ENCODE measurements at places on chromosomes 7 and 10.
A peak's percentile ranks its signal among the peaks of the same experiment; 100 is the strongest.

DNA sequence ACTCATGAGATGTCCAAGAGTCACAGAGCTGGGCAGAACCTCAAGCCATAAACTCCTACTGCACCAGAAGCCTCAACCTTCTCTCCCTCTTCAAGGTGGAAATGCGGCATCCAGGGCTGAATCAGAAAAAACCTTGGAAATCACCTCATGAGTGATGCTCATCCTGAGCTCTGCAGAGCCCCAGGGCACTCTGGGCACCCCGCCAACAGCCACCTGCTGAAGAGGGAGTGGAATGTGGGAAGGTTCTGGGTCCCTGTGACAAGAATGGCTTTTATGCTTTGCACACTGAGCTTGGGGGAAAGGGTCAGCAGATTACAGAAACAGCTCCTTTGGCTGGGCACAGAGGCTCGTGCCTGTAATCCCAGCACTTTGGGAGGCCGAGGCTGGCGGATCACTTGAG is 18.8 kb downstream of the NUDT1 start:
- peak; percentile 25 for DNase-seq

- no peak for DNase-seq
Measured at GRCh38 chr10:88253128-88253527, 330.0 kb downstream of the RNLS start.

DNA sequence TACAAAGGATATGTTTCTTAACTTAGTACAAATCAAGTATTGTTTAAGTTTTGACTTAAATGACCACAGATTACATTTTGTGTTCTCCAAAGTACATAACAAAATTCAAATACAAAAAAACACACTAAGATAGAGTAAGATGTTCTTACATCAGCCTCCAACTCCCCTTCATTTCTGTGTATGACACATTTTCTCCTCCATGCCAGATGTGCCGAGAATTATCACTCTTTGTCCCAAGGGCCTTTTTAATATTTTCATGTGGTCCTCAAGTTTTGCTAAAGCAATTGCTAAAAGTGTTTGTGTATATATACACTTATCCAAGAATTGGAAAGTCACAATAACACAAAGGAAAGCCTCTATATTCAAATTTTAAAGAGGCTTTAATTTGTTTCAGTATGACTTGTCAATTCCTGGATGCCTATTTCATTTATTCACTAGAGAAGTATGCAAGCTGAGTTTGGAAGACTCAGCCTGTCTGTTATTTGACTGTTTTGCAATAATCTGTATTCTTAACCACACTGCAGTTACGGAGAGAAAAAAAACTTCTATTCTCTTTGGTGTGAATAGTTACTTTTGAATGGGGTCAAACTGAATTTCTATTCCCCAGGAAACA is 586.4 kb upstream of the SEMA3D start:
- DNase-seq = peak; percentile 52

DNA sequence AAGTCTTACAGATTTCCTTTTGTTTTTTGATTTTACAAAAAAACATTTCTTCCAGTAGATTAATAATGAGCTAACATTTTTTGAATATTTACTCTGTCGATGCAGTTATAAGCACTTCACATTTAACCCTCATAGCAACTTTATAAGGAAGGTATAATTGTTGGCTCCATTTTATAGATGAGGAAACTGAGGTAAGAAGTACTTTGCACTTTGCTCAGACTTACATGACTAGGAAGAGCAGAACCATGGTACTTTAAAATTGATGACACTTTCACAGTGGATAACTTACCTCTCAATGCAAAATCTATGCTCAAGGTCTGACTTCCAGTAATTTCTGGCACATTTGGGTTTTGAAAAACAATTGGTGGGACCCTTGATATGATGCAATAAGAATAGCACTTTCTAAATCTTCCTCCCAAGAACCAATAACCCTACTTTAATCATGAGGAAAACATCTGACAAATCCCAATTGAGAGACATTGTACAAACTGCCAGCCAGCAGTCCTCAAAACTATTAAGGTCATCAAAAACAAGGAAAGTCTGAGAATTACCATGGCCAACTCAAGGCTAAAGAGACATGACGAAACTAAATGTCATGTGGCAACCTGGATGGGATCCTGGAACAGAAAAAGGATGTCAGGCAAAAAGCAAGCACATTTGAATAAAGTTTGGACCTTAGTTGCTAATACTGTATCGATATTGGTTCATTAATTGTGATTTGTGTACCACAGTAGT is 72.6 kb downstream of the RALA start:
- no peak for DNase-seq

- no peak for DNase-seq
Measured at GRCh38 chr10:98525969-98526368, 79.2 kb upstream of the HPS1 start.

DNA sequence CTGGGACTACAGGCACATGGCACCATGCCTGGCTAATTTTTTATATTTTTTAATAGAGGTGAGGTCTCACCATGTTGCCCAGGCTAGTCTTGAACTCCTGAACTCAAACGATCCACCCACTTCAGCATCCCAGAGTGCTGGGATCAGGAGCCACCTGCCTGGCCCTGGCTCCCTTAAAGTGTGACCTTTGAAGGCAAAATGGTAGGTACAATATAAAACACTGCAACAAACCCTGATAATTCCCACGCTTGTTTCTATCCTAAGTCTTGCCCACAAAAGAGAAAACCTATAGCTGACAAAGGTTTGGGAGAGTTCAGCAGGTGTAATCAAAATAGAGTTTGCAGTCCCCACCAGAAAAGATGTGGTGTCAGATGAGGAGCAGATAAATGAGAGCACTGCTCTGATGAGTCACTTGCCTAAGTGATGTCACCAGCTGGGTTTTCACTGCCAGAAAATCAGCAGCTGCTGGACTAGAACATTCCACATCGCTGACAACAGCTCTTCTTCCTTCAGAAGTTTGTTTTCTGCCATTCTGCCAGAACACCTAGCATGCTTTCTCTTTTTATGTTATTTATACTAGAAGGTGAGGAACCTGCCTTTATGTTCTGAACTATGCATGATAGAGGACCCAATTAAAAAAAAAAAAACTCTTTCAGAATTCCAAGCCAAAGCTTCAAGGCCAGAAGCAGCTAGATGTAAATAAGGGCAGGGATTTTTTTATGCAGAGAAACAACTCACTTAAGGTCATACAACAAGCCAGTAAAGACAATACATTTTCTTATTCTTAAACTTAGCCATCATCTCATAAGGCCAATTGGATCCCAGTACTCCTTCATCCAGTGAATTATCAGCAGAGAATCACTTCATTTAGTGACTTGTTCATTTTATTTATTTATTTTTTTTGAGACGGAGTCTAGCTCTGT is 18.0 kb downstream of the PURB start:
- DNase-seq = peak; percentile 91

DNA sequence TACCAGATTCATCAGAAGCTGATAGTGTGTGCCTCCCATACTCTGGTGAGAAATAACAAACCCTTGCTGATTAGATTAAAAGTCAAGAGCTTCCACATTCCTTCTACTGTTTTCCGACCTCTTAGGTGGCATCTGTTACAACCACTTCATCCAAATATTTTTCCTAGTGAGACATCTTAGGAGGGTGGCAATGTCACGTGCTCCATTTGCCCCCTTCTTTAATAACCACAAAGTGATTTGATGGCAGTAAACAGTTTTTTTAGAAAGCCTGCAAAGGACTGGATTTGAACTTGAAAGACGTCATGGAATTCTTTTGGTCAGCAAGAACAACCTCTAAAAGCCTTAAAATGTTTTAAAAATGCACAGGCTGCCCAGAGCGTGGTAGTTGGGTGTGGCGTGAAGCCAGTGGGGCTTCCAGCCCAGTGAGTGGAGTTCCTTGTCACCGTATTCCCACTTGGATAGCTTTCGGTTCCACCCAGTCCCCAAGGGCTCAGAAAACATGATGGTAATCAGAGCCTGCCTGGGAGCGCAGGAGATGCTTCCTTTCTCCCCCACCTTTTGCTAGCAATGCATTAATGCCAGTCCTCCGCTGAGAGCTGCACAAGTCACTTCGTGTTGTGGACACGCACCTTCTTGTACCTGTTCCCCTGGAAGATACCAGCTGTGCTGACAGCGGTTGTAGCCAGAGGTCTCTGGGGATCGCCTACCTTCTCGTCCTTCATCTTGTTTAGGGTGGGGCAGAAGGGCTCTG is 256.4 kb downstream of the KIAA1217 start:
- DNase-seq = peak; percentile 91

Measured in IMR-90 (cell line).